Kidney epithelial cell (primary cell): ENCODE measurements at places on chromosomes 5 and 9.

DNA sequence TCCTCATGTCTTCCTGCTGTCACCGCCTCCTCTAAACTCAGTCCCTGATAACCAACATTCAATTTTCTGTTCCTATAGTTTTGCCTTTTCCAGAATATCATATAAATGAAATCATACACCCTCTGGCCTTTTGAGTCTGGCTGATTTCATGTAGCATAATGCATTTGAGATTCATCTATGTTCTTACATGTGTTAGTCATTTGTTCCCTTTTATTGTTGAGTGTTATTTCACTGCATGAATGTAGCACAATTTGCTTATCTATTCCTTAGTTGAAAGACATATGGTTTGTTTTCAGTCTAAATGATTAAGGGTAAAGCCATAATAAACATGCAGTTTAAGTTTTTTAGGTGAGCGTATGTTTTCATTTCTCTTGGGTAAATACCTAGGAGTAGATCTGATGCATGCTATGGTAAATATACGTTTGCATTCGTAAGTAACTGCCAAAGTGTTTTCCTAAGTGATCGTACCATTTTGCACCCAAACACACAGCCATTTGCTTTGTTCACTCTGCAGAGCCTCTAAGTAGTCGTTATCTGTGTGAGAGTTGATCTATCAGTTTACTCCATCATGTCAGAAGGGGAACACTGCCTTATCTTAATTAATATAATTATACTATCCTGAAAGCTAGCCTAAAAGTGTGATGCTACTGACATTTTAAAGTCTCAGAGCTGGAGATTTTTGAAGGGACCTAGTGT lies 460.8 kb downstream of the DMAC1 start:
- DNase-seq, result no peak

GRCh38 chr5:179170606-179171005 lies 110.4 kb downstream of the ZNF354C start:
- DNase-seq, result no peak

- no peak for DNase-seq
Observed at GRCh38 chr9:3179711-3180110, 335.8 kb upstream of the PUM3 start.

GRCh38 chr5:67511911-67512310 lies 315.3 kb upstream of the CD180 start:
- DNase-seq, result no peak

DNA sequence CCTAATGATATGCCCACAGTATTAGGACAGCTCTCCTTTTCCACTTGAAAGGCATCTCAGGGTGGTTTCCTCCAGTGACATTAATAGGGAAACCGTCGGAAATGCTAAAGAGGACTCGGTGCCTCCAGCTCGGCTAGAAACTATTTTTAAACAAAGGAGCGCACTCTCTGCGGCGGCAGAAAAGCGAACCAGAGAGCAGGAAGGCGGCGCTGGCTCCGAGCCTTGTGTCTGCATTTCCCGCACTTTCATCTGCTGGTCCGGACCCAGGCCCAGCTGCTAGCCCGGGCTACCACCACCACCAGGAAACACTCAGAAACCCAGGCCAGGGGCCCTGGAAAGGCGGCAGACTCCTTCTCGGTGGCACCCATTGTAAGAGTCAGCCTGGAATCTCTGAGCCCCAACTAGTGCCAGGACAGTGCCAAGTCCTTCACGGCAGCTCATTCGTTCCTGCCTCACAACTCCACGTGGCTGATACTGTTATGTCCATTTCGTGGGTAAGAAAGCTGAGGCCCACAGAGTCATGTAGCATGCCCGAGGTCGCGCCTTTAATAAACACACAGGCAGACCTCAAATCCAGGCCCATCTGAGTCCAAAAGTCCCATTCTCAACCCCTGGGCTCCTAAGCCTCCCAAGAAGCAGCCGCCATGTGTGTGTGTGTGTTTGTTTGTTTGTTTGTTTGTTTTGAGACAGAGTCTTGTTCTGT lies 73.9 kb downstream of the VAV2 start:
- no peak for DNase-seq

DNA sequence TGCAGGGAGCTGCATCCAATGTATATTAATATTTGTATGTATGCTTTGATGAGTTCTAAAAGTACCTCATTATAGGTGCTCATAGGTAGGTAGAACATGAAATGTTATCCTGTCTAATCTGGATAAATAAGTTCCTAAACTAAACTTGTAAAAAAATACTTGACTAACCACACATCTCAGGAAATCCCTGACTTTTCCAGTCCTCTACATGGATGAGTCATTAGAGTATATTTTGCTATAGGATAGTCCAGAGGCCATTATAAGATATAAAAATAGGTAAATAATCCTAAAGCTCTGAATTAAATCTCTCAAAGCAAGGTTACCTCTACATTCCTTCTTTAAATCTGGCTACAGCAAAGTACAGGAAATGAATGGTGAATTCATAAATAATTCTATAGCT lies 404.3 kb downstream of the RAB3C start:
- no peak for DNase-seq

DNA sequence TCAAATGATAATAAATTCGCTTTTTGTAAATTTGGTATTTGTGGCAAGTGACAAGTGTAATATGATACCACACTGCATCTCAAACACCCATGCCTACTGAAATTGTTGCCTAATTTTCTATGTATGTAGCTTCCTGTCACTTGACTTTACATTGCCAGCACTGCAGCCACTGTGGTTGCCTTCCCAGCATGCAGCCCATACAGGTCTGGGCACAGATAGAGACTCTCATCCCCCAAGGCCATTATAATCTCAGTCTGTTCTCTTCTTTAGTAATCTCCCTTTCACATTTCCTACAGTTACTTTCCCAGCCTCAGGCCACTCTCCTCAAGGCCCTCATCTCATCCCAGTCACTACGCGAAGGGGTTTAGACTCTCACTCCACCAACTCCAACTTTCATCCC lies 1200.6 kb downstream of the PTPRD start:
- no peak for DNase-seq

DNA sequence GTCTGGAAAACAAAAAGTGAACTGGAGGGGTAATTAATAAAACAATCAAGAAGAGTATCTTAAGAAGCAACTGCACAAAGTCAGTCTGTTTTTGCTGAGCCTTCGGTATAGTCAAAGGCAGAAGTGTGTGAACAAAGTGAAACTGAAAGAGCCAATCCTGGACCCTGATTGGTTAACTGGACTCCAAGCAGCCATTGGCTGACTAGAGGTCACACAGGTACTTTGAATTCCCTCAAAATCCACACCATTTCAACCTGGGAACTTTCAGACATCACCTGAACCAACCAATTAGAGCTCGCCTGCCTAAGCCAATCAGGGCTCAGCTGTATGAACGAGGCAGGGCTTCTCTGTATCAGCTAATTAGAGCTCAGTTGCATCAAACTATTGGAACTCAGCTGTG lies 286.7 kb downstream of the TLE4 start:
- no peak for DNase-seq

DNA sequence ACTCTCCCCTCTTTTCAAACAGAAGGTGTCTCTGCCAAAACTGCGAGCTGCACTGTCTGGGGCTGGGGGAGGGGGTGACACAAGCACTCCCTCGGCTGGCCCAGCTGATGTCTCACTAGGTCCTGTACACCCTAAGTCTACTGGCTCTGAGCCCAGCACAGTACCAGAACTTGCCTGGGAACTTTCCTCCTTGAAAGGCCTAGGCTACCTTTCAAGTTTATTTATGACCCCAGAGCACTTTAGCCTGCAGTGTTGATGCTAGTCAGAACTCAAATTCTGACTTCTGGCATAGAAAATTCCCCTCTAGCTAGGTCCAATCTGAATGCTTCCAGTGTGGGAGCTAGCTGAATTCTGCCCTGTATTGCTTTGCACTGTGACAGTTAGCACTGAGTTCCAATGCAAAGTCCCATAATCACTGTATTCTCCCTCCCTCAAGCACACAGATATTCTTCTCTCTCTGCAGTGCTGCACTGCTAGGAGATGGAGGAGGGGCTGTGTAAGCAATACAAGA lies 10.5 kb downstream of the LURAP1L start:
- DNase-seq, result no peak

DNA sequence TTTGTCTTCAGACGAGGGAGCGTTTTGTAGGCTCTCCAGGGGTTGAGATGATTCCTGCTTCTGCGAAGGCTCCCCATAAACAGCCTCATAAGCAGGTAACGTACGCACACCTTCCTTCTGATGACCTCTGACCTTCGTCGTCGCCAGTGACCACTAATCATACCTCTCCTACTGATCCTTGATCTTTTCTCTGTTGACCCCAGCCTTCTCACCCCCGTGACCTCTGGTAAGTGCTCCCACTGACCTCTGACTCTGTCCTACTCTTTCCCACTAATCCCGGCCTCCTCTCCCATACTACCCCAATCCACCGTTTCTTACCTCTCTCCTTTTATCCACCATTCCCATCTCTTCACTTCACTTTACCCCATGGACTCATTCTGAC lies 345 bp downstream of the DNAI1 start:
- no peak for DNase-seq

DNA sequence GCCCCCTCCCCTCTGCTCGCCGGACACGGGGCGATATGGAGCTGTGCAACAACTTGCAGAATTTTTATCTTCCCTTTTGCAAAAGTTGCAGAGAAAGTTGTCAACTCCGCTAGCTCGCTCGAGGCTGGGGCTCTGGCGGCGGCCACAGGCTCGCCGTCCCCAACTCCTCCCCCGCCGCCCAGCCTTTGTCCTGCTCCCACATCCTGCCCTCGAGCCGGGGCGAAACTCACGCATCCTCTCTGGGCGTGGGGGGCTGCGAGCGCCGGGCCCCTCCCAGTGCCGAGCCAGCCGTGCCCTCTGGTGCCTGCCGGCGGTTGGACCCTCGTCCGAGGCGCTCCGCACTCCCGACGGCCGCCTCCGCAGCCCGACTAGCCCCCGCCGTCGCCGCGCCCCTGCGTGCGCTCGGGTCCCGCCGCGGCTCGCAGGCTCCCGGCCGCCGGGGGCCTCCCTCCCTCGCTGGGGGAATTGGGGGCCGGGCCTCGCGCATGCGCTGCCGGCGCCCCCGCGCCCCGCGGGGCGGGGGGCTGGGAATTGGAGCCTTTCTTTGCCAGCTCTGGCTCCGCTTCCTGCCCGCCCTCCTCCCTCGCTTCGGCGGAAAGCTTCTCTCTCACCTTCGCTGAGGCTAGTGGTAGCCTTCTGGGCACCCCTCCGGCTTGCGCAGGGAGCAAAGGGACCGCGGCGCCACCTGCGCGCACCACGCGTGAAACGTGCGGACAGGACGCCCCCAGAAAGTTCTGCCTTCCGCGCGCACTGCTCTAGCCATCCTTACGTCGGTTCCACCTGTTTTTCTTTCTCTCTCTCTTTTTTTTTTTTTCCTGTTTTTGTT lies at the start of gene CCNJL:
Gene CCNJL, minus strand, starts transcription at position 431 of the 826 bp plus-strand sequence. CDS start 641 bp downstream, outside the sequence.
- no peak for DNase-seq

DNA sequence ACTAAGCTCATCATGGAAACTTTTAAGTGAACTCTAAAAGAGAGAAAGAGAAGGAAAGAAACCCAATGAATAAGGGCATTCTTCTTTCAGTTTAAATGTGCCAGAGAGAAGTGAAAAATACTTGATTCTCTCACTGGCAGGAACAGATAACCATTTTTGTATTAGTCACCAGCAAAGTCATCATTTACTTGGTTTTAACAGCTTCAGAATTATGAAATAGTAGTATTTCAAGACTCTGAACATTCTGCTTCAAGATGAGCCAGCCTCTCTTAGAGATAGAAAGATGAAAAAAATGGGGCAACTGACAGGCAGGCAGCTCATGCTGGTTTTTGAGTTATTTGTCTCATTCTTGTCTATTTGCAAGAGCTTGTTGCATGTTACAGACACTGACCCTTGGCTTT lies 103.5 kb downstream of the GCNT1 start:
- DNase-seq, result no peak

GRCh38 chr9:98330831-98331230 lies 75.4 kb upstream of the TBC1D2 start:
- DNase-seq, result no peak

DNA sequence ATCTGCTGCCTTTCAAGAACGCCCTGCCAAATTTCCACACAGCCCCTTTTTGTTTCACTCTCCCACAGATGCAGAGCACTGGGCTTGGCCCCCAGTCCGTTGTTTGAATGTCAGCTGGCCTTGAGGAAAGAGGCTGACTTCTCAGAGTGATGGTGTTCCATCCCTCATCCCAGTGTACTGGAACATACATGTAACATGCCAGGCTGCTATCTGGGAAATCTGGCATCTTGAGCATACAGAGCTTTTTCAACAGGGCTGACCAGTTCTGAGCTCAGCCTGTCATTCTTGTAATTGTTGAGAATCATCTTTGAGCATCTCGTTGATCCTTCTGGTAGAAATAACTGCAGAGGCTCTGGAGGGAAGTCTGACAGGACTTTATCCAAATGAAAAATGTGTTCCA lies 2.8 kb downstream of the GALNT10 start:
- DNase-seq, result no peak

- DNase-seq, result no peak
Observed at GRCh38 chr5:109668668-109669422, 20.9 kb upstream of the MAN2A1 start.

DNA sequence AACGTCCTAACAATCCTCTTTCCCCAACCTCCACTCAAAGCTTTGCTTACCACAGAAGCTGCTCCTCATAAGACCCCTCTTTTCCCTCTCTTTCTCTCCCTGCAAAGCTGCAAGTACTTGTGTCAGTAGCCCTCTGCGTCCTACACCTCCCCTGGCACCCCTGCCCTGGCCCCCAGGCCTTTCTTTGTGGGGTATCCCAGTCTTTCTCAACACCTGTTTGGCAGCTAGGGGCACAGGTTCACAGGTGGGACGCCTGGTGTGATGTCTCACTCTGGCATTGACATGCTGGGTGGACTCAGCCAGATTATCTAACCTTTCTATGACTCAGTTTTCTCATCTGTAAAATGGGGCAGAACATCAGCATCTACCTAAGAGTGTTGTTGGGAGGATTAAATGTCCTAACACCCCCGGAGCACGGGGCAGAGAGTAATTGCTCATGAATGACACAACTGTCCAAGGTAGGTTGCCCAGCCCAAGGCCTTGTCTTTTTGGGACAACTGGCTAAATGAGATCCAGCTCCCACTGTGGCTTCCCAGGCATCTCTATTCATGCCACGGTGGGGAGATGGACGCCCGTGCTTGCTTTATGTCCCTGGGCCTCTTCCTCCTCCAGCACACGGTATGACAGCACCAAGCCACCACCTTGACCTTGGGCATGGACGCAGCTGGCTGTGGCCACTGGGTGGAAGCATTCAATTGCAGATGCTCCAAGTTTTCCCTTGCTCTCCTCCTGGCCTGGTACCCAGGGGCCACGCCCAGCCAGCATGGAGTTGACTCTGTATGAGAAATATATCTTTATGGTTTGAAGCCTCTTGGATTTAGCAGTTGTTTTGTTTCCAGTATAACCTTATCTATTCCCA lies 190.4 kb downstream of the RGS3 start:
- no peak for DNase-seq

DNA sequence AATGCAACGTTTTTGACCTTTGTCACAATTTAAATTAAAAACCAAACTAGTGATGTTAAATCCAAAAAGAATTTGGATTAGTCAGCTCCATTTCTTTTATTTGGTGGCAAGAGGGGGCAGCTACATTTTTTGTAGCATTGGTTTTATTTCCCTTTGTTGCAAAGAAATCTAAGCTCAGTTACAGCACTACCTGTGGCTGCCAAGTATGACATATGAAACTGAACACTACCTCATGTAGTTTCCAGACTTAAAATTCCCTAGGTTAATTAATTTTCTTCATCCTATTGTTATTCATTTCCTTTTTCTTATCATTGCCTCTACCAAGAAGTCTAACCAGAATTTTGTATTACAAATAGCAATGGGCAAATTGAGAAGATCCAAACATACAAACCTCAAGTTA lies 393.5 kb downstream of the BRINP1 start:
- DNase-seq, result no peak
